ENCODE measurements at places on chromosomes 3 and 15. TPM values are rescaled to one million over a fixed set of nuclear protein-coding genes. Genes with fewer than 3 reads are reported as not detected.

The GOLGA8S gene
- not detected for total RNA-seq

The KLHL40 gene
- total RNA-seq = not detected

The SPTBN5 gene
- 4.0 TPM for total RNA-seq

The UNC13C gene
- not detected for total RNA-seq

The GOLGA6B gene
- not detected for total RNA-seq

The ITPR1 gene
- 17.2 TPM for total RNA-seq

The LMCD1 gene
- total RNA-seq = 52.8 TPM

The C3orf20 gene
- not detected for total RNA-seq

The ANKRD63 gene
- not detected for total RNA-seq

DNA sequence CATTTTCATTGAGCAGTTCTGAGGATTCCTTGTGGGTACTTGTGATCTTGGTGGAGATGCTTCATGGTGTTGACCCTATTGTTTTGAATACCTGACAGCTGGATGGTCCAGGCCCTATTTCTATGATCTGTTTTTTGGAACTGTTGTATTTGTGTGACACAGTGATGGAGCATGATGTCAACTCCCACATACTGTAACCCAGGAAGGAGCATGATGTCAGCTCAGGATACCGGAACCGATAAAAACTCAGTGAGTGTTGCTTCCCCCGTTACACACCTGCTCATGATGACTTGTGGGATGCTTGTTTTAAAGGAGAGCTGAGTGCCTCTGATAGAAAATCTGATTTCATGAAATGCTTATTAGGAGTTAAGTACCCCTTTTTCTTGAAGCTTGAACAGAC, 45.1 kb downstream of the ZBTB38 start:
- DNase-seq = no peak

DNA sequence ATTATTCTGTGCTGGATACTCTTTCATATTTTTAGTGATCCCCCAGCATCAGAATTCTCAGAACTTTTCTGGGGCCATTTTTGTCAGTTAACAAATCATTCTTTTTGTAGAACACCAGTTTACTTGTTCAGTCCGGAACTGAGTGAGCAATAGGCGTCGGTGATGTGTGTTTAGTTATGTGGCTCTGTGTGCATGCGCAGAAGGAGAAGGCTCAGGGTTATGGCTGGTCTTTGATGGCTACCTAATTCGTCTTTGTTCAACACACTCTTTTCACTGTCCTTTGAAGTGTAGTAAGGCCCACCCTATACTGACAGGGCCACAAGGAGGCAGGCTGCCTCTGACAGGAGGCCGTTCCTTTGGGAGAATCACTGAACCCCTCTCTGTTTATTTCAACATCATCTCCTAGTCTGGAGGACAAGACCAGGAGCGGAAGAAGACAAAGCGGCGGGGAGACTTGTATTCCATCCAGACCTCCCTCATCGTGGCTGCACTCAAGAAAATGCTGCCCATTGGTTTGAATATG, 158.2 kb upstream of the CHRM5 start:
- no peak for DNase-seq

GRCh38 chr3:3853544-3853943, 54.3 kb downstream of the LRRN1 start:
- DNase-seq = no peak

DNA sequence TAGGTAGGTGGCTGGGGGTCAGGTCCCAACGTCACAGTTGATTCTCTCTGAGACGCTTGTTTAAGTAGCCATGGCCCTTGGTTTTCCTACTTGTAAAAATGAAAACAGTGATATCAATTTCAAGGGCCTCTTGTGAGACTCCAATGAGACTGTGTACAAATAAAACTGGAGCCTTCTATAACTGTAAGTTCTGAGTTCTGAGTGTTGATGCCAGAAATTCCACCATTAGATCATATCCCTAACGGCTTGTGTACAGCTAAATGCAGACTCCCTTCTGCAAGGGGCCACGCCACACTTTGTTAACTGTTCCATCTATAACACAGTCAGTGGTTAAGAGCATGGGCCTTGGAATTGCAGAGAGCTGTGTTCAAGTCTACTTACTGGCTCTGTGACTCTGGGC, 267.3 kb downstream of the TLE3 start:
- no peak for DNase-seq

GRCh38 chr3:71047616-71048531, 535.7 kb downstream of the FOXP1 start:
- DNase-seq = no peak

- no peak for DNase-seq
Observed at GRCh38 chr3:171718493-171719185, 91.6 kb downstream of the PLD1 start.

- DNase-seq = no peak
Observed at GRCh38 chr15:64897345-64897985, 14.2 kb upstream of the ANKDD1A start.

GRCh38 chr3:45573591-45573990, 21.0 kb upstream of the LIMD1 start:
- no peak for DNase-seq

- no peak for DNase-seq
Observed at GRCh38 chr3:104846270-104846669, 520.4 kb upstream of the ALCAM start.

DNA sequence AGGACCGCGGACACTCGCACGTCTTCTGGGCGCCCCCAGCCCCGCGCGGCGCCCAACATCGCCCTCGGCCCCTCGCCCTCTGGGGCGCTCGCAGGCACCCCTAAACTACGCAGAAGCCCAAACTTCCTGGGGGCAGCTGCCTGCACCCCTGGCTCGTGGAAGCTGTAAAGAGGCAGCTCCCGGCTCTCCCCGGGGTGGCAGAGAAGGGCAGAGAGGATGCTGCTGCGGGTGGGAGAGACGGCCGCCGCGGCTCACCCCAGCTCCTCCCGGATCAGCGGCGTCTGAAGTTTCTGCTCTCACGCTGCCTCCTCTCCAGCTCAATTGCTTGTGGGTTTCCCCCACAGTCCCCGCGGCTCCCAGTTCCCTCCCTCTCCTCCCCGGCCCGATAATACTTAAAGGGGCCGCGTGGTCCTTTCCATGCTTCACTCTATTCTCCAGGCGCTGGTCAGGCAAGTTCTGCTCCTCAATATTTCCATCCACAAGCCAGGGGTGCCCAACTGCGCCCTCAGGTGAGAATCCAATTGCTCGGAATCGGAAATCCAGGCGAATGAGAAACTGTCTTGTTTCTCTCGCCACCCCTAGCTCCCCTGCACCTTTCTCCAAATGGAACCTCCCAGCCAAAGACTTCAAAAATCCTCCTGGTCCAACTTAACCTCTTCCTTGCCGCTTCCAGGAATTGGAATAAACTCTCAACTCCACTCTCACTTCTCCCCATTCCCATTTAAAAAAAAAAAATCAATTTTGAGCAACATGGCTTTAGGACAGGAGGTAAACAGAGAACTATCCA, 748.5 kb downstream of the ROBO1 start:
- DNase-seq = no peak

GRCh38 chr15:89575656-89576416, 567 bp downstream of the TICRR start:
- no peak for DNase-seq

DNA sequence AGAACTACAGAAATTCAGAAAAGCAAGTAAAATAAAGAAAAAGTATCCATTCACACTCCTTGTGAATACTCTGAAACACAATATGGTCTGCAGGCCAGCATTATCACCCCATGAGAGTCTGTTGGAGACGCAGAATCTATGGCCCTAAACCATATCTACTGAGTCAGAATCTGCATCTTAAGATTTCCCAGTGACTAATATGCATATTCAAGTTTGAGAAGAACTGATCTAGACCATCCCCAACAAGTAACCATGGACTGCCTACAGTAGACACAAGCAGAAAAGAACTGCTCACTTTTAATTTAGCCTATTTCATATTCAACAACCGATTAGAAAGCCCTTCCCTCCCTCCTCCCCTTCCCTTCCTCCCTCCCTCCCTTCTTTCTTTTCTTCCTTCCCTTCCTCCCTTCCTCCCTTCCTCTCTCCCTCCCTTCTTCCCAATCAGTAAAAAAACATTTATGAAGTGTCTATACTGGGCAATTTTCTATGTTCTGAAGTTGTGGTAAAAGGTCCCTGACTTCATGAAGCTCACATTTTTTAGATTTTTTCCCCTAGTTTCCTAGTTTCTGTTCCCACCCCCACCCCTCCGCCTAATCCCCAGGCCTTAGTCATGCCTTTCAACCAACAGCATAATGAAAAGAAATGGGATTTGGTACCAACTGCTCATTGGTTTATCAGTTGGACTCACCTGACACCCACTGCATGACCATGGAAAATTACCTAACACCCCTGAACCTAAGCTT, 125.2 kb downstream of the CNTN3 start:
- DNase-seq = no peak

DNA sequence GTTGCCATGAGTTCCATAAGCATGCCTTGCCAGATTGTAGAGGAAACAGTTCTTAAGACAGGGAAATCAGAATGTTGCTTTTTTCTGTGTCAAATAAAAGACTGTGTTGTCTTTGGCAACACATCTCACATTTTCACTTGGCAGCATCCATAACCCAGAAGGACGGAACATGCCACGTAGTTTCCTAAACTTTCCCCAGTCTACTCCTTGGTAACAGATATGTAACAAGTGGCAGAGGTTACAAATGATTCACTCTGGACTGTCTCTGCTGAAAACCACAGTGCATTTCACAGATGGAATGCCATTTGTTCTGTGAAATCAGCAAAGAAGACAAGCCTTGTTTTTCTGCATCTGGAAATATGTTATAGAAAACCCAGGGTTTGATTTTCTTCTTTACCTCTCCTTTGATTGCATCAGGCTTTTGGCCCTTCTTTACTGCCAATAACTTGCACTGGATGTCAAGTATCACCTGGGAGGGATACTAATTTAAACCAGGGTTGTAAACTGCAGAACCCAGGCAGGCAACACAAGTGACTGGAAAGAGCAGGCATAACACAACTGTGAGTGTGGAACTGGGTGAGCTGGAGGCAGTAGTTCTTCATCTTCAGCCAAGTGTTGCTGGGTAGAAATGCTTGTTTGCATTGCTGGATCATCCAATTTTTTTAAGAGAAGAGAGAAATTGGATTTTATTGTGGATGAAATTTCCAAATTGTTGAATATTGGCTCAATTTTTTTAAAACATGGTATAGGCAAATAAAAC, 124.4 kb upstream of the FOXB1 start:
- no peak for DNase-seq

DNA sequence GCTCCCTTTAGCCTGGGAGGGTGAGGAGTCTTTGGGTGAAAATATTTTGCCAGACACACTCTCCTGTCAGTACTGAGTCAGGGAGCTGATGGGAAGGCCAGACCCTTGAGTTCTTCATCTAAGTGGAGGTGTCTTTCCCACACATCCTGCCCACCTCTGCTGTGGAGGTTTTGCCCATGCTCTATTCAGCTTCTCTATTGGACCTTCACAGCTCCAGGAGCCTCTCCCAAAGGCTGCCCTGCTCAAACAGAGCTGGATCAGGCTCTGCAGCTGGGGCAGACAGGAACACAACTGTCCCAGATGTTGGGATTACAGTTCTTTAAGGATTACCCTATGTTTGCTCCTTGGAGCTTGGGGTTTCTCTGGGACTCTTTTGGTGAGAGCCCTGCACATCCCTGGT, 77.9 kb downstream of the SPSB4 start:
- DNase-seq = no peak

DNA sequence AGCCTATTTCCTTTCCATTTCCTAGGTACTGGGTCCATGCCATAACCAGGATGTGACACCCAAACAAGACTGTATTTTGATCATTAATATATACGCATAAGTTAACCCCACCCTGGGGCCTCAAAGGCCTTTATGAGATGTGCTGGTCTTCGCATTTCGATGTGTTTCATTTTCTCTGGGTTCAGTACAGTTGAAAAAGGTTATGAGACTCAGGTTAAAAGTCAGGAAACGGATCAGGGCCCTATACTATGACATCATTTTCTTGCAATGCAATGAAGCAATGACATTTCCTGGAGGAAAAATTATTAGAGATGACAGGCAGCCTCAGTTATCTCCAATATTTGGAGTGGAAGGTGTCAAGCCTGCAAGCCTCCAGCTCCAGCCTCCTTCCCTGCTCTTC, 31.7 kb downstream of the TMEM212 start:
- DNase-seq = no peak

- no peak for DNase-seq
Observed at GRCh38 chr3:50166620-50167019, 11.5 kb downstream of the SEMA3F start.

DNA sequence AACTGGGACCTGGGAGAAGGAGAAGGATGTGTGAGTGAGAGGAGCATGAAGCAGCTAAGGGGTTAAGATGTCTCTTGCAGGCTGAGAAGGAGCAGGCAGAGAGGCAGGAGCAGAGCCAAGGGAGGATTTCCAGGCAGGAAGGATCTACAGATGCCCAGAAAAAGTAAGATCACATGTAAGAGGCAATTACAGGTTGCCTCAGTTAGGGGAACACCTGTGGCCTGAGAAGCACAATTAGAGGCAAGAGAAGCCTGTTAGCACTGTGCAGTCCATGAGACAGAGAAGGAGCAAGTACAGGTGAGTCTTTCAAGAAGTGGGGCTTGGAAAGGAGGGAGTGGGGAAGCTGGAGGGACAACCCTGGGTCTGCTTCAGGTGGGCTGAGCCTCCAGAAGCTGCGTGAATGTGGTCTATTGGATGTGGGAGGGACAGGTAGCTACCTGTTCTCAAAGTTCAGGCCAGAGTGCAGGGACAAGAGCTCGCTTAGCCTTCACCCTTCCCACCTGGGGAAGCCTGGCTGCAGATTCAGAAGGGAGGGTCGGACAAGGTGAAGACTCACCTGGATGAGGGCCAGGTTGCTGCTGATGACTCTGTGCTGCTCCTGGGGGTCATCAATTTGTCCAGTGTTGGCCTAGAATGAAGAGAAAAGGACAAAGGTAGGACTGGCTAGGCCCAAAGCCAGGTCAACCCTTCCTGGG, 50.7 kb downstream of the SLC41A3 start:
- DNase-seq = no peak

DNA sequence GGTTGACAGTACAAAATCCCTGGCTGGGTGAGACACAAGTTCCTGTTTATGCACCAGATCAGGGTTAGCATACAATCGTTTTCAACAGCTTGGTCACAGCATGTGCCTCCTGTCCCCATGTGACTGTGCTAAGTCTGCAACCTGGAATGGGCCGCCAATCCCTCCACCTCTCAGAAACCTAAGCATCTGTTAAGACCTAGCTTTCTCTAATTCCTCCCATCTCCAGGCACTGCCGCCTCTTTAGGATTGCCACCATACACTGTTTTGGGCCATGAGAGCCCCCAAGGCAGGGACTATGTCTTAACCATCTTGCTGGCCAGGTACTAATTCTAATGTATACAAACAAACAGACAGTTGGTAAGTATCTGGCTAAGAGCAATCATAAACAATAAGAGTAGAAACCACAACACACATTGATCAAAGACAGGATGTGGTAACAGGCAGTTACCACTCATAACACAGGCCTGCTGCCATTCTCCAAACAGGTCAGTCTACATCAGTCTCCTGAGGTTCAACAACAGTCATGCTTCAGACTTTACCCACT, 25.6 kb downstream of the SEC22C start:
- no peak for DNase-seq

GRCh38 chr3:37582086-37582485, 279.6 kb upstream of the CTDSPL start:
- no peak for DNase-seq

GRCh38 chr15:90913398-90913944, 10.4 kb downstream of the MAN2A2 start:
- no peak for DNase-seq
